ENCODE measurements at places on chromosomes 12 and 14.

DNA sequence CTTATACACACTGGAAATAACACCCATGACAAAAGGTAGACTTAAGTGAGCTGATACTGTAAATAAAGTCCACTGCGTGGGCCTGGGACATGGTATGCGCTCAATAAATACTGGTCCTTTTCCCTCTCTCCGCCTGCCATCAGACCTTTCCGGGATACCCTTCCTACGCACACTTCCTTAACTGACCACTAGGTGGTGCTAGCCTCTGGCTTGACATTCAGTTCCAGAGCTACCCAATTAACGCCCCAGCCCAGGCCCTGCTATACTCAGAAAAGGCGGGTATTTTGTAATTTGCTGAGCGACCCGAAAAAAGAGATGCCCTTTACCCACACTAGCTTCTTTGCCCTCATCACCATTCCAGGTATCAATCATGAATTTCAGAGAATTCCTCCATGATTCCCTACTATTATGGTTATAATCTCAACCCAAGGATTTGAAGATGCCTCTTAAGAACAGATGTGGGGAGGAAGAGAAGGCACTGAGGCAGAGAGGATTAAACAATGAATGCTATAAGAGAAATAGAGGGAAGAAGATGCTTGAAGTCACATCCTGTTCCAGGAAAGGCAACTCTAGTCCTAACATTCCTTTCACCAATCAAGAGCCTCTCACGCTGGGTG, 3.9 kb upstream of the LRP1 start:
- H3K27me3 ChIP-seq = no peaks in the 10 kb centered on the region
- H3K4me1 ChIP-seq = peaks cover 14% of the 10 kb centered on the region
- H3K27ac ChIP-seq = no peak overlapping the region
- H3K36me3 ChIP-seq = no peaks in the 10 kb centered on the region
- no peak overlapping the region for H3K4me3 ChIP-seq
- peak; percentile 68 for DNase-seq

DNA sequence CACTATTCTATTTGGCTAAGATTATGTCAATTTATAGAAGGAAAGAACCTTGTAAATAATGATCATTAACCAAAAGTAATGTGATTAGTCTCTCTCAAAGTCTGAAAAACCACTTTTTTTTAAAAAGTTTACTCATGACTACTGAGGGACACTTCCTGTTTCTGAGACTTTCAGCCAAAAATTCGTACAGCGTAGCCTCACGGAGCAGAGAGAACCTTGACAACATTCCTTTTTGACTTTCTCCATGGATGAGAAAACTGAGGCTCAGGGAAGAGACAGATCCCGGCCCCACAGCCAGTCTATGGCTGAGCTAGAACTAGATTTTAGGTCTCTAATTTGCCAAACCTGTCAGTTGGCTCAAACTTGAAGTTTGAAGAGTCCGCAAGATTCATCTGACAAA, 68.2 kb downstream of the DAD1 start:
- peaks cover 28% of the 10 kb centered on the region for H3K36me3 ChIP-seq
- H3K4me3 ChIP-seq = peak overlapping the region; percentile 8
- peaks cover 85% of the 10 kb centered on the region for H3K4me1 ChIP-seq
- no peaks in the 10 kb centered on the region for H3K27me3 ChIP-seq

DNA sequence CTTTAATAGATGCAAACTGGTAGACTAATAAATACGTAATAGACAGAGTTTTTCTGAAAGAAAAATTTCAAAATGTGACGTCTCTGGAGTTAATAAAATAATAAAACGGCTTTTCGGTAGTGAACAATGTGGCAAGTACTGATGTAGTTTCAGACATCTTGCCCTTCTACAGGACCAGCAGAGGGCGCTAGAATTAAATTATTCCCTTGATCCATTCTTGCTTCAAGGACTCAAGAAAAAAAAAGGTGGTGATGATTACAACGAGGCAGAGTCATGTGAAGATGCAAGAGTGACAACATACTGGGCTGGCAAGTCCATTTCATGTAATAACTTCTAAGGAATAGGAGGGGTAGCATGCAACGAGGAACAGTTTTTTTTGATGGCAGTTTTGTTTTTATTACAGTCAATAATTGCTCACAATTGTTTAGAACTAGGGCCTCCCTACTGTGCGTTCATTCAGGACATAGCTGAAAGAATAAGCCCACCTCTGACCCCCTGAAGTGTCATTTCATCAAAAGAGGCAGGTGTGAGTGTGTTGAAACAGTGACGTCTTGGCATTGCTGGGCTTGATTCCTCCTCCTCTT, 101.0 kb upstream of the GZMB start:
- DNase-seq = no peak
- H3K36me3 ChIP-seq = no peaks in the 10 kb centered on the region
- no peak overlapping the region for H3K27ac ChIP-seq
- no peak overlapping the region for H3K4me3 ChIP-seq

DNA sequence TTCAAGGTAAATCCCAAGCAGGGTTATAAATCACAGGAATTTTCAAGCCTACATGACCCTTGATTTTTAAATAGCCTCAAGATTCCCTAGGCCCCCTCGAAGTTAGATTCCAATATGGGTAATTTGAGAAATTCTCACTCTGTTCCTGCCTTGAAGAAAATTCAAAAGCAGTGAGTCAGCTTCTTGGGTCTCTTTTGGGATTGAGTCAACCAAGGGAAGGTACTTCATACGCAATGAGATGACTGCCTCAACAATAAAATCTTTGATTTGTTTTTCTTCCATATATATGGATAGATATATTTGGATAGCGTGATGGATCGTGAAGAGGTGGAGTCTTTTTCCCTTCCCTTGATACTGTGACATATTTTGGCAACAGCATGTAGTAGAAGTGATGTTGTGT, 180.4 kb upstream of the ATP2B1 start:
- no peak overlapping the region for H3K27ac ChIP-seq
- H3K27me3 ChIP-seq = no peaks in the 10 kb centered on the region
- no peaks in the 10 kb centered on the region for H3K4me1 ChIP-seq
- no peak for DNase-seq
- no peak overlapping the region for H3K4me3 ChIP-seq

DNA sequence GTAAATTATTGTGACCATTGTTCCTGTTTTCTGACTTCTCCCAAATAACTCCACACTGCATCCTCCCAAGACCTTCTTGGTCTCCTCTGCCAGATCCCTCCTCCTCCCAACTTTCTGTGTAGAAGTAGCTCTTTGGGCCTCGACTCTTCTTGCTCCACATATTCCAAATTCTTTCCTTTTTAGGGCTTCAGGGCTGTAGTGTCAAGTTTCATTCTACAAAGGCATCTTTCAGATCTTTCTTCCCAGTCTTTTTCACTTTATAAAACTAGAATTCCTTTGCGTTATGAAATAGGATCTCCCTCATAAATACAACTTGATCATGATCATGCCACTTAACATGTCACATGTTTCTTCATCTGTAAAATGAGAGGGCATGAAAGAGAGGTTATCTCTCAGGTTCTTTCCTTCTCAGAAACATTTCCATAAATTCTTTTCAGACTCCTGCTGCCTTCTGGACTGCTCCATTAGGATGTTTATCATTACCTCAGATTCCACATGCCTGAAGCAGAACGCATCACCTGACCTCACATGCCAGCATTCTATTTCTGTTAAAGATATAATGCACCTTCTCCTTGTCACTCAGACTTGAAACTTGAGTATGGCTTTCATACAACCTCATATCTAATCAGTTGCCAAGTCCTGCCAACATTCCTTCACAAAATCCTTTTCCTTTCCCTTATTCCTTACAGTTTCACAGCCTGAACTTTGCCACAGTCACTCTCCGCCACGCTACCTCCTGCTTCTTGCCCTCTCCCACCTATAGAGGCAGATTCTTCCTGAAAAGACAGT, 8.5 kb downstream of the SLC38A1 start:
- no peak for DNase-seq
- peaks cover 59% of the 10 kb centered on the region for H3K4me1 ChIP-seq
- peaks cover 4% of the 10 kb centered on the region for H3K36me3 ChIP-seq
- no peaks in the 10 kb centered on the region for H3K27me3 ChIP-seq
- H3K27ac ChIP-seq = no peak overlapping the region

DNA sequence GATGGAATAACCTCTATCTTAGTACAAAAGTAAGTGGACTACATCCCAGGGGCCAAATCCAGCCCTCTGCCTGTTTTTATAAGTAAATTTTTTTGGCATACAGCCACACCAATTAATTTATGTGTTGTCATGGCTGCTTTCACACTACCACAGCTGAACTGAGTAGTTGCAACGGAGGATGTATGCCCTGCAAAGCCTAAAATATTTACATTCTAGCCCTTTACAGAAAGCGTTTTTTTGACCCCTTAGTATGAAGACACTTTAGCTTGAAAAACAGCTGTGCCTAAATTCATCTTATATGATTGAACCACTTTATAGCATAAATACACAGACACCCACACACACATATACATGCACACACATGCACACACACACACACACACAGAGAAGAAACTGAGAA, 501.6 kb downstream of the EGLN3 start:
- H3K4me3 ChIP-seq = no peak overlapping the region
- H3K27ac ChIP-seq = no peak overlapping the region
- H3K4me1 ChIP-seq = no peaks in the 10 kb centered on the region
- no peaks in the 10 kb centered on the region for H3K27me3 ChIP-seq
- H3K36me3 ChIP-seq = no peaks in the 10 kb centered on the region
- DNase-seq = no peak

DNA sequence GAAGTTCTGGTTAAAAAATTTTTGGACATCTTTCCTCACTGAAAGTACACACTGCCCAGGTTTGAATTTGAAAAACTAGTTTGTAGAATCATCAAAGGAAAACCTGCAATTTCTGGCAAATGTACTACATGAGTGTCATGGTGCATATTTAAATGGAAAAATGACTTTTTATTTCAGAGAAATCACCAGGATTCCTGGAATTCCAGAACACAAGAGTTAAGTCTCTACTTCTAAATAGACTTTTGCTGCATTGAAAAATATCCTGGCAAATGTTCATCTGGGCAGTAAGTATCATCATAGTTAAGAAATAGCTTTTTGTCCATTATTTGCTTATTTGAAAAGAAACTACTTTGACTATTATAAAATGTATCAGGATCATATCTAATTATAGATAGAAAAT, 275.1 kb downstream of the PRKD1 start:
- H3K27ac ChIP-seq = no peak overlapping the region
- no peaks in the 10 kb centered on the region for H3K4me1 ChIP-seq
- no peak for DNase-seq
- H3K36me3 ChIP-seq = no peaks in the 10 kb centered on the region
- H3K27me3 ChIP-seq = no peaks in the 10 kb centered on the region

DNA sequence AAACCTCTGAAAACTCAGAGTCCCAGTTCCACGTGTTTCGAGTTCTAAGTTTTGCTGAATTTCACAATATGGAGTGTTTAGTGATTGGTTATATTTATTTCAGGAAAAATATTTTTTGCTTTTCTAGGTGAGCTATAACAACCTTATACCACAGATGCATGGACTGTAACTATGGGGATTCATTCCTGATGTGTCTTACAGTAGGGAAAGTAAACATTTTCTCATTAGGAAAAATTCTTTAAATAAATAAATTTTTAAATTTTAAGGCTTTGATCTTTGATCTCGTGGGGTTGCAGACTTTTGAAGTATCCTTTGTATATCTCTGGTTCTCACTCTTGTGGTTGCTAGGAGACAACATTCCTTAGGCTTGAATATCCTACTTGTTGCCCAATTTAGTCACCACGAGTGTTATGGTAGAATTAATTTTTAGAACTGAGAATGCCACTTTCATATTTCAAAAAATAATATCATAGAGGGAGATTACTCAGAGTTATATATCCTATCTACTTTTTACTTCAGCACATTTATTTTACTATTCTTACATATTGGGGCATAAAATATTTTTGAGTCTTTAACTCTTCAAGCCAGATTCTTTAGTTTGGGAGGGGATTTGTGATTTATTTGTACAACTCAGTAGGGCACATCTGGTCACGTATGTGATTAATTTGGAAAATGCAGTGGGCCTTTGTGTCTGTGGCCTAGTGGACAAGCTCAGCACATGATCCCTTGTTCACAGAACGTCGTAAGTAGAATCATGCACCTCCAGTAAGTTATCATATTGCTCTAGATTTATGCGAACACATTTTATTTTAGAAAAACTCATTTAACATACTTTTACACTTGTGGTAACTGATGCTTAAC, 224.0 kb downstream of the TTC6 start:
- H3K4me1 ChIP-seq = no peaks in the 10 kb centered on the region
- DNase-seq = no peak
- H3K27me3 ChIP-seq = no peaks in the 10 kb centered on the region

DNA sequence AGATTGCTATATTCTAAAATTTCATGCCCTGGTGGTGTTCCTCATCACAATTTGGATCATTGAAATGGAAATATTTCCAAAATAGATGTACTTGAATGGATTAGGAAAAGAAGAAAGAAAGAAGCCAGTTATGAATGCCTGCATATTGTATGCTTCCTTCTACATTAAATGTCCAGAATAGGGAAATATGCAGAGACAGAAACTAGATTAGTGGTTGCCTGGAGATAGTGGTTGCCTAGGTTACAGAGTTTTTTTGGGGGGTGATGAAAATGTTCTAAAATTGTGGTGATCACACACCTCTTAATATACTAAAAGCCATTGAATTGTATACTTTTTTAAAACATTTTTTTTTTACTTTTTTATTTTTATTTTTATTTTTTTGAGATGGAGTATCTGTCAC, 18.0 kb downstream of the TUBA1A start:
- DNase-seq = no peak
- no peak overlapping the region for H3K27ac ChIP-seq
- no peaks in the 10 kb centered on the region for H3K4me1 ChIP-seq

DNA sequence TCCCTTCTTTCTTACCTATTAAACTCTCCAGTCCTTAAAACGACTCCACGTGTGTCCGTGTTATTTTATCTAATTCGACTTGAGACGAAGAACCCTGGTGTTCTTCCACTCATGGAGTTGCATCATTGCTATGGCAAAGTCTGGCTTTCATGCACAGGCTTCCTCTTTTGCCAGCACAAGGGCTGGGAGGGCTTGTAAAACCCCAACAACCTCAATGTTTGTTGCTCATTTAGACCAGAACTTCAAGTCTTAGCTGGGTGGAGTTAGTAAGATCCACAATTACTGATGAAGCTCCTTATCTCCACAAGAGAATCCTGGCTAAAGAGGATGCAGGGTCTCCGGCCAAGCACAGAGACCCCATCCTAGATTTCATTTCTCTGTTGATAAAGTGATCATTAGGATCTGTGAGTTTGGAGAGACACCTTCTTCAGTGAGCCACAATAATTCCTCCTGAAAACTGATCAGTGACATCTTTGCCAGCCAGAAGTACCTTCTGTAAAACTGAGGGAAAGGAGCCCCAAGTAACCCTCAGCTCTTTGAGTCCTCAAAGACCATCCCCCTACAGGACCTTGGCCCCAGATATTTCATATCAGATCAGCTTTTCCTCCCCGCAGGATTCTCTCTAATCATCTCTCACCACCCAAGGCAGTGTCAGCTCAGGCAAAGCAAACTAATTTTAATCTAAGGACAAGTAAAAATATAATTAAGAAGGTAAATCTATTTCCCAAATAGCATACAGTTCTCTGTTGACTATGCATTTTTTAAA, 514.6 kb downstream of the FUT8 start:
- H3K27me3 ChIP-seq = no peaks in the 10 kb centered on the region
- H3K27ac ChIP-seq = peak overlapping the region; percentile 46
- no peaks in the 10 kb centered on the region for H3K36me3 ChIP-seq
- no peak overlapping the region for H3K4me3 ChIP-seq

- no peaks in the 10 kb centered on the region for H3K27me3 ChIP-seq
- no peaks in the 10 kb centered on the region for H3K4me1 ChIP-seq
- peaks cover 19% of the 10 kb centered on the region for H3K36me3 ChIP-seq
- H3K4me3 ChIP-seq = no peak overlapping the region
- H3K27ac ChIP-seq = no peak overlapping the region
- no peak for DNase-seq
Measured at GRCh38 chr12:131975228-131975627, 25.5 kb downstream of the EP400 start.

All from effector memory CD4-positive, alpha-beta T cell (primary cell).